ENCODE measurements at places on chromosomes 7 and 10. TPM values are rescaled to one million over a fixed set of nuclear protein-coding genes. Genes with fewer than 3 reads are reported as not detected.

FAS gene
- total RNA-seq: 169 TPM

SUFU gene
- 17.8 TPM for total RNA-seq

ERVW-1 gene
- not detected for total RNA-seq

SEC61G gene
- 61.0 TPM for total RNA-seq

TMEM184A gene
- not detected for total RNA-seq

ABCB4 gene
- not detected for total RNA-seq

HOXA10 gene
- total RNA-seq: 0.35 TPM

C10orf88 gene
- 9.2 TPM for total RNA-seq

CHST15 gene
- 0.22 TPM for total RNA-seq

Measured in CD4-positive, CD25-positive, alpha-beta regulatory T cell (primary cell).